ENCODE measurements at places on chromosomes 5 and 9.

DNA sequence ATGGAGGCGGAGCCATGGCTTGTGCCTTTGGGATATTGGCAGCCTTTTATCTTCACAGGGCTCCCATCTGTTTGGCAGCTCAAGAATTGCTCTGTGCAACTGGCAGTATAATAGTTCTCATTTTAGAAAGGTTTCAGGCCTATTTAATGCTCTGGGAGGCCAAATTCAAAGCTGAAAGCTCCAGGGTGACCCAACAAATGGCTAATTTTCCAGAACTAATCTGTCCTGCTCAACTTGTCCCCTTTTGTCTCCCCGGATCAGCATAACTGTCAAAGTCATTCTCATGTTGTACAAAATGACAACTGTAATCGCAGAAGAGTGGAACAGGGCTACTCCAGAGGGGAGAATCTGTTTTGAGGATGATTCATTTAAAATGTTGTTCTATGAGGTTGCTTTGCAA is 52.6 kb upstream of the CXCL14 start:
- DNase-seq, result no peak

DNA sequence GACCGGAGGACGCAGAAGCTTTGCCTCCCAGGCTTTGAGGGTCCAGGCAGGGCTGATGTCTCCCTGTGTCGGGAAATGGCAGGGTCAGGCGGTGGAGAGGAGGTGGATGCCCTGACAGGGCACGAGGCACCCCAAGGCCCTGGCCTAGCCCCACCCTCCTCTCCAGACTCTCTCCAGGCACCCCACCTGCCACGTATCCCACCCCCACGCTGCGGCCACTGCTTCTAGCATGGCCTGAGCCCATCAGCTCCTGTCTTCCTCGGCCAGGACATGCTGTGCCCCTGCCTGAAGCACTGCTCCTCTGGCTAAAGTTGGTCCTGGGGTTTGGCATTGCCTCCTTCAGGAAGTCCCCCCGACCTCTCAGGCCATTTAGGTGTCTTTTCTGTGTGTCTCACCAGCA is 64.2 kb upstream of the RXRA start:
- no peak for DNase-seq

- no peak for DNase-seq
Measured at GRCh38 chr5:108587821-108588220, 159.9 kb upstream of the FER start.

DNA sequence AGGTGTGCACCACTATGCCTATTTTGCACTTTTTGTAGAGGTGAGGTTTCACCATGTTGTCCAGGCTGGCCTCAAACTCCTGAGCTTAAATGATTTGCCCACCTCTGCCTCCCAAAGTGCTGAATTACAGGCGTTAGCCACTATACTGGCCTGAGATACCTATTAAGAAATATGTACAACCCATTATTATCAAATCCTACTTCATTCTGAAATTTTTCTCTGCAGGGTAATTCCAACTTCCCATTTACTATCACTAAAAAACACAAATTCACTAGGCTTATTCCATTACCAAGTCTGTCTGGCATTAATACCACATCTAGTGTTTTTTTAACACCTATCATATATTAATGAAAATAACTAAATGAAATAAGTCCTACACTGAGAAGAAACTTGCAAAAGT is 18.2 kb downstream of the PPP2CA start:
- DNase-seq, result no peak

- DNase-seq, result no peak
Measured at GRCh38 chr5:57478826-57479225, 3.8 kb downstream of the ACTBL2 start.

GRCh38 chr9:131111186-131111853 is 14.1 kb upstream of the NUP214 start:
- DNase-seq, result no peak

GRCh38 chr5:31990701-31991110 is 183.4 kb downstream of the GOLPH3 start:
- DNase-seq, result no peak

GRCh38 chr5:138631096-138631928 is 56.1 kb upstream of the HSPA9 start:
- no peak for DNase-seq

DNA sequence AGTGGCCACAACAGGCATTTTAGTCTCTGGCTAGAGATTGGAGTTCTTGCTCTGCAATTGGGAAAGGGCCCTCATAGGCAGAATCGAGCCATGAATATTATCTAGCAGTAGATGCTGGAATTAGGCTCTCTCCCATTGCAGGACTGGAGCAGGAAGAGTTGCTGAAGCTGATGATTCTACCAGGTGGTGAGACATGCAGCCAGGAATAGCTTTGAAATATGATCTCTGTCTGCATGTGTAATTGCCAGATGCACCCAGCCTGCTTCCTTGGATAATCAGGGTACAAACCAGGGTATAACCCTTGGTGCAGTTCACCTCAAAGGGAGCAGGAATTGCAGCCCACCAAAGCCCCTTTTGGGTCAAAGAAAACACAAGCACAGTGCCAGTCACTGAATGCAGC is 211.4 kb upstream of the FTMT start:
- DNase-seq, result no peak

DNA sequence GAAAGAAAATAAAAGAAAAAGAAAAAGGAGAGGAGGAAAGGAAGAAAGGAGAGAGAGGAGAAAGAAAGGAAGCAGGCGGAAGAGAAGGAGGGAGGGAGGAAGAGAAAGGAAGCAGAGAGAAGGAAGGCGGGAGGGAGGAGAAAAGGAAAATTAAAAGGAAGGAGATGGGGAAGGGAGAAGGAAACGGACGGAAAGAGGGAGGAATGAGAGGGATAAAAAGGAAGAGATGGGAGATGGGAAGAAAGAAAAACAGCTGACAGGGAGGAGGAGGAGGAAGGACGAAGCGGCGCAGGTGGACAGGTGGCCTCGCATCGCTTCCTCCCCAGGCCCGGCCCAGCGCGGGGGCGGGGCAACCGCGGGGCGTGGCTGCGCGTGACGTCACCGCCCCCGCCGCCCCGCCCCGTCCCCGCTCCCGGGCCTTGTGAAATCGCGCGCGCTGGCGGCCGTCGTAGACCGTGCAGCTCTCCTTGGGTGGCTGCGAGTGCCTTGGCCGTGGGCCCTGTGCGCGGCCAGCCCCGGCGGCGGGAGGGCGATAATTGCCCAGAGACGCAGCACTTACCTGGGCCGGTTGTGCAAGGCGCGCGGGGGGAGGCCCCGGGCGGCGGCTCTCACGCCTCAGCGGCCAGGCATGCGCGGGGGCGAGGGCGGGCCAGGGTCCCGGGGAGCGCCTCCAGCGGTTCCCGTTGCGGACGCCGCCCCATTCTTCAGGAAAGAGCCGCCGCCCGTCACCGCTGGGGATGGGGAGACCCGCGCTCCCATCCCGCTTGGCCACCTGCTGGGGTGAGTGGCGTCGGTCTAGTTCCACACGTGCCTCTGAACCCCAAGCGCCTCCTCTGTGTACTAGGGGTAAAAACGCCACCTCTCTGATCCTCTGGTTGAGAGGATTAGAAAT is 49.6 kb upstream of the FOXE1 start:
- DNase-seq, result peak; percentile 49

DNA sequence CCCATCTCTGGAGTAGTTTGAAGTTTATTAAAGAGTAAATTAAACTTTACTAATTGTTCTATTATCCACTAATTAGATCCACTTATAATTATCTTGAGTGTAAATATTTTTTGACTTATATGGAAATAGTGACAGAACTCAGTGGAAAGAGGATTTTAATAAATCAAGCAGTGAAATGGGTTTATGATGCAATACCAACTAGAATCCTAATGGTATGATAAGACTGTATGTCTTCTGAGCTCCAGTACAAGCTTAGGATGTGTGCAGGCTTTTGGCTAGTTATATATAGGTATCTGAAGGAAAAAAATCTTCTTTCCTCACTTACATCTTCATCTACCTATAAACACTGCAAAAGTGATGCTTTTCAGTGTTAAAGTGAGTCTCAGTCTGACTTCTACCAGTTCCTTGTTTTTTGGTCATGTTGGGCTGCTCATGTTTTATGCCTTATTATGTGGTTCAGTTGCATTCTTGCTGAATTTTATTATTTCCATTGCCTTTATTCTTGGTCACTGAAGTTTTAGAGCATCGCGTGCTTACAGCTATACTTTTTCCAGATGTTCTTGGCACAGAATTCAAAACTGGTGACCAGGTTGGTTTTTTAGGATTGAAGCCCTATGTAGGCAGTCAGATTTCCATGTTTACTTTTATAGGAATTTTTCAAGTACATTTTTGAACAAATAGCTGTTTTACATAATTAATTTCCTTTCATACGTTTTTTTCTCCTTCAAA is 30.5 kb downstream of the XRCC4 start:
- no peak for DNase-seq

GRCh38 chr5:108983461-108984092 is 235.9 kb downstream of the FER start:
- DNase-seq, result no peak
